ENCODE measurements at places on chromosomes 5 and 9.

GRCh38 chr5:38187532-38187931 lies 70.8 kb upstream of the EGFLAM start:
- no peak for ATAC-seq

GRCh38 chr9:105414947-105415661 lies 32.7 kb upstream of the FSD1L start:
- peak; percentile 51 for ATAC-seq

DNA sequence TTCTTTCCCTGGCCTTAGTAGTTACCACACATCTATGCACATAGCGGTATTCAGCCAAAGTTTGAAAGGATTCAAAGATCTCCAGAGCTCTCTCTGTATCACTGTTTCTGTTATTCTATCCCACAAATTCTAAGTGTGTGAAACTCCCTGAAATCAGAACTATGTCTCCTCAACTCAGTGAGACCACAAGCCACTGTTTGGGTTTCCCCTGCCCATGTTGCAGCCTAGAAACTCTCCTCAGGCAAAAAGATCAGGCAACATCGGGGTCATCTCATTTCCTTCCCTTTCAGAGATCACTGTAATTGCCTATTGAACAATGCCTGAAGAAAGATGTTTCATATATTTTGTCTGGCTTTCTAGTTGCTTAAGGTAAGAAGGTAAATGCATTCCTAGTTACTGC lies 135.6 kb downstream of the TMC1 start:
- ATAC-seq: no peak

DNA sequence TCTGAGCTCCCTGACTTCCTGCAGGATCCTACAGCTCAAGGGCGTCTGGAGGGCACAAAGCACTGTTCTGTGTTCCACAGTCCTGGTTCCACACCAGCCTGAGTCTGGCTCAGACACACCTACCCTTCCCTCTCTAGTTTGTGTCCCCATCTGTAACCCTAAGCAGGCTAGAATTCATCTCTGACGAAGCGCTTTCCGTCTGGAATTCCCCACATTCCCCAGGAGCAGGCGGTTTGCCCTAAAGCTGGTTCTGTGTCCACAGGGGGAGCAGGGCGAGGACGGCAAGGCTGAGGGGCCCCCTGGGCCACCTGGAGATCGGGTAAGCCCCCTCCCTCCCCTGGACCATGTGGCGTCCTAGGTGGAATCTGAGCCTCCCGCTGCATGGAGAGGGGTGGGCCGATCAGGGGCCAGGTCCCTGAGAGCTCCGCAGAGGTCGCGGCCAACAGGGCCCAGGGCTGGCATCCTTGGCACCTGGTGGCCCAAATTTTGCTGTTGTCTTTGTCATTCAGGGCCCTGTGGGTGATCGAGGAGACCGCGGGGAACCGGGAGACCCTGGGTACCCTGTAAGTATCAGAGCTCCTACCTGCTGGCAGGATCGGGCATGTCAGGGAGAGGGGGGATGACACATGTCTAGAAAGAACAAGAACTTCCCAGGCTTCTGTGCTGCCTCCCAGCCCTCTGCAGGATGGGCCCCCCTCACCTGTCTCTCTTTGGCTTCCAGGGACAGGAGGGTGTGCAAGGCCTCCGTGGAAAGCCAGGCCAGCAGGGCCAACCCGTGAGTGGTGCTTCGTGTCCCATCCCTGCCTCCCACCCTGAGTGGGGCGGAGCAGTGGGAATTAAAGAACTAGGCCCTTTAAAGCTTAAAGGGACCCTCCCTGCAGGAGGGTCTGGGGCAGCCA lies 34.5 kb upstream of the ORM1 start:
- no peak for ATAC-seq

DNA sequence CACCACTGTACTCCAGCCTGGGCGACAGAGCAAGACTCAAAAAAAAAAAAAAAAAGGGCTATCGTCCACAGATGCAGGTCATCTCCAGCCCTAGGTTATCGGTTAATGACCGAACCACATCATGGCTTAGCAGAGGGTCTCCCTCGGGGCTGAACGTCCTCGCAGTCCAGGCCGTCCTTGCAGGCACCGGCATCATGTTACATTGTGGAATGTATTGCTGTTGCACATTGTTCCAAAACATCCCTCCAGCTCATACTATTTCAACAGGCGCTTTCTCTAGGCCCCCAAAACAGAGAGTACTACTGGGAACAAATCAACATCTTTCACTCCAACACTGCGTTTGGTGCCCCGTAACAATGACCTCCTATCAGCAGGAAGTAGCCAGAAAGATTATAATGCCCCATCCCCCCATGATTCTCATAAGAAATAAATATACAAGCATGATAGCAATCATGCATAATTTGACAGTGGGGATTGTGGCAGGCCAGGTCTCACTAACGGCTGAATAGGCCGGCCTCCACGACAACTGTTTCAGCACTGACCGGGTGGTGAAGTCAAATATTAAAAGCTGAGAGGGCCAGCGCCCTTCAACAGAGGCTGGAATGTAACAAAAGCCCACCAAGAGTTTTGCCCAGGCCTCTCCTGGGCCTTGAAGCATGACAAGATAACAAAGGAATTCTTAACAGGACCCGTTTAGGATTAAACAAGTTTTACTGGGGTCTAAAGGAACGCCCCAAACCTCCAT lies 1.1 kb upstream of the LCN9 start:
- ATAC-seq: no peak

DNA sequence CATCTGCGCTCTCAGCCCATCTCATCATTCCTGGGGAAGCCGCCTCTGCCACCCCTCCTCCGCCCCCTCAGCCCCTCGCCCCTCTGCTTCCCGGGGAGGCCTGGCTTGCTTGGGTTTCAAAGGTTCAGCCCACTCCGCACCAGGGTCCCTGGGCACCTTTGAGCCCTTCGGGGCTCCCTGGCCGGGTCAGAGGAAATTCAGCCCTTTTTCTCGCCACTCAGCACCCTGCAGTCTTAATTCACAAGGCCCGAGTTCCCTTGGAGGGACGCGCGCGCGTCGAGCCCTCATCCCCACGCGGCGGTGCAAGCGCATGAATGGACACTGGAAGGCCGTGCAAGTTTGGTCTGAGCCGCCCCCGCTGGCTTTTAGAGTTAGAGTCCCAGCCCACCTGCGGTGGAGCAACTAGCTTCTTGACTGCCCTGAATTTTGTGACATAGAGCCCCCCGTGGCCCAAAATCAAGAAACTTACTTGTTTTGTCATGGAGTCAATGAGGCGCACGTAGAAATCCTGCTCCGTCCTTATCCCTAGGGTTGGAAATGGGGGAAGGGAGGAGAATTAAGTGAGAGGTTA lies 4.5 kb downstream of the EBF1 start:
- no peak for ATAC-seq

GRCh38 chr5:16546732-16547131 lies 70.1 kb downstream of the RETREG1 start:
- ATAC-seq: no peak

DNA sequence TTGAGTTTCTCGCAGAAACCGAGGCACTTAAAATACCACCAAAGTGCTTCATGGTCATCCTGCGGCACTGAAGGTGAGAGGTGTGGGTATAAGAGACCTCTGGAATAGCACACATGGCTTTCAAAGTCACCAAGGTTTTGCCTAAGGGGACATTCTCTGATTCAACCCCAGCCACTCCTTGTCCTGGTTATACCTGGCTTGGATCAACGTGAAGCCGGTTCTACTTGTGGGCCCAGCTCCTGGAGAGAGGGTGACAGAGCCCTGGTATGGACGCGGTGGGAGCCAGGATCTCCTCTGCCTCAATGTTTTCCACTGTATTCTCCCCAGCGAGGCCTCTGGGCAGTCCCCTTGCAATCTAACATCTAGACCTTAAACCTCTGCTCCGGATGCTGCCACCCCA lies 132.0 kb downstream of the FSTL4 start:
- ATAC-seq: no peak

DNA sequence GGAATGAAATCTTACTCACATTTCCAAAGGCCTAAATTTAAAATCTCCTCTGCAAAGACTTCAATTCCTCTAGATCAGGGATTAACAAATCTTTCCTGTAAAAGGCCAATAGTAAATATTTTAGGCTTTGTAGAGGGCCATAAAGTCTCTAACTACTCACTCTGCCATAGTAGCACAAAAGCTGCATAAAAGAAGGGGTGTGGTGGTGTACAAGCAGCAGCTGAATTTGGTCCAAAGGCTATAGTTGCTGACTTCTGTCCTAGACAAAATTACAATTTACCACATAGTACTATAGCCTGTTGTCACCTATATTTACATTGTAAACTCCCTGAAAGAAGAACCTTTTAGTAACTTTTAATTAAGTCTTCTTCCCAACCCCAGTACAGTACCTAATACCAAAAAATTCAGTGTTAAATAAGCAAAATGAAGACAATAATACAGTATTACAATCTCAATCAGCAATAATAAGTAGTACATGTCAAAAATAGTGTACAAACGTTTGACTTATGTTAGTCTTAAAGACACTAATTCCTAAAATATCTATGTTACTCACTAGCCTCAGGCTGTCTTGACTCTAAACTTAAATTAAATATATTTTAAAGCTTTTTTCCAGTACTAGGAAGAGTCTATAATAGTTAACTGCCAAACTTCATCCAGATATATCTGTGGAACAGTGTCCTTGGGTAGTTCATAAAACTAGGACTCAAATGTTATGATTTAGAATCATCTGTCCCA lies 6.9 kb downstream of the CETN3 start:
- no peak for ATAC-seq

- ATAC-seq: no peak
Observed at GRCh38 chr5:2879701-2880100, 128.2 kb upstream of the IRX2 start.

- ATAC-seq: no peak
Observed at GRCh38 chr5:157734436-157734835, 3.2 kb downstream of the THG1L start.

GRCh38 chr5:177595026-177595585 lies 3.1 kb downstream of the TMED9 start:
- ATAC-seq: no peak

GRCh38 chr9:112258106-112258505 lies 75.3 kb downstream of the PTBP3 start:
- no peak for ATAC-seq

DNA sequence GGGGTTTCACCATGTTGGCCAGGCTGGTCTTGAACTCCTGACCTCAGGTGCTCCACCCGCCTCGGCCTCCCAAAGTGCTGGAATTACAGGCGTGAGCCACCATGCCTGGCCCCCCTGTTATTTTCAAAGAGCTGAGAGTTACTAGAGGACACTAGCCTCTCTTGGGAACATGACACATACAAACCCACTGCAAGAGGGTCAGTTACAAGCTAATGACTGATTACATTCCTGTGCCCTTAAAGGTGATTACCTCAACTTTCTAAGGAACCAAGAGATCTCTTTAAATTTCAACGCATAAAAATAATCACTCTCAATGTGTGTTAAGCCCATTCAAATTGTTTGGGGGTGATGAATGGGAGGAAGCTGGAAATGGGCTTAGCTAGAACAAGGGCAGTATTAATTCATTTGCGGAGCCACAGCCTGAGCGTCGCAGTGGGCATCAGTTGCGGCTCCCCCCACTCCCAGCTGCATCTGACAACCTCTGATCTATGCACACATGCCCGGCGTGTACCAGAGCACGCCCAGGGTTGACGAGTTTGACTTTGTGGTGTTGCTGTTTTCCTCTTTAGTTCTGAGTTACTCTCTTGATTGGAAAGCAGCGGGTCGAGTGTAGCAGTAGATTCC lies 146.9 kb downstream of the GOLPH3 start:
- no peak for ATAC-seq

DNA sequence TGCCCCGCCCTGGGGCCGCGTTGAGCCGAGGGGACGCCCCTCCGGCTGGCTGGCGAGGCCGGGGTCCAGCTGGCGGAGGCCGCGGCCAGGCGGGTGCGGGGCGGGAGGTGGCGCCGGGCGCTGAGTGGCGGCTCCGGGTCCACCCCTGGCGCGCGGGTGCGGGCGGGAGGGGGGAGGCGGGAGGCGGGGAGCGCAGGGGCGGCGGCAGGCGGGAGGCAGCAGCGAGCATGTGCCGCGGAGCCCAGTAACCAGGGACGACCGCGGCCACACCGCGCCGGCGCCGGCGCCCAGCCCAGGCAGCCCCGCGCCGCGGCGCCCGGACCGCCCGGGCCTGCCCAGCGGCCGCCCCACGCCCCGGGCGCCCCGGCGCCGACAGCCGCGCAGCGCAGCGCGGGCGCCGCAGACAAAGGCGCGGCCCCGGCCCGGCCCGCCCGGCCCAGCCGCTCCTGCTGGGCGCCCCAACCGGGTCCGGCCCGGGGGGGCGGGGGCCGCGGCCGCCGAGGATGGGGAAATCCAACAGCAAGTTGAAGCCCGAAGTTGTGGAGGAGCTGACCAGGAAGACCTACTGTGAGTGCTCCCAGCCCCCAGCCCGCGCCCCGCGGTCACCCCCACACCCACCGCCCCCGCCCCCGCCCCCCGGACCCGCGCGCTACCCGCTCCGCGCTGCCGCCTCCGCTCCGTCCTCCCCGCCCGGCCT lies at the start of gene NCS1:
NCS1 (plus strand) TSS at position 244 of the 697 bp plus-strand sequence; CDS start at position 504, 260 bp downstream.
- peak; percentile 85 for ATAC-seq
